ENCODE measurements at places on chromosomes 4 and X.

- DNase-seq = no peak
These were observed 1.2 kb downstream of the BCOR start for GRCh38 chrX:40096395-40097091.

DNA sequence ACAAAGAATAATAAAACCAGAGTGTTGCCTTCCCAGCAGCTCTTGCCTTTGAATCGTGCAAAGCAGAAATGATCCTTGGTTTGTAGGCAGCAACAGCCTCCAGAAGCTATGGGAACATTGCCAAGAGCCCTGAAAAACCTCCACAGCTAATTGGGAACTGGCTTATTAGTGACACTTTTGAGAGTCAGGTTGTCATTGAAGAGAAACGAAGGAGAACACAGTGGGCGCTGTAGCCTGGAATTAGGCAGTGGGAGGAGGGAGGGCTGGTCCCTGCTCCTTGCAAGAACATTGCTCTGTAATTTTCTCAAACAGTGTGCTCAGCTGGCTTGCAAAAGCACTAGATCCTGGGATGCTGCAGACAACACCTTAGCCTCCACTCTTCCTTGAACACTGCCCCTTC is 331.5 kb upstream of the EMCN start:
- DNase-seq = no peak

DNA sequence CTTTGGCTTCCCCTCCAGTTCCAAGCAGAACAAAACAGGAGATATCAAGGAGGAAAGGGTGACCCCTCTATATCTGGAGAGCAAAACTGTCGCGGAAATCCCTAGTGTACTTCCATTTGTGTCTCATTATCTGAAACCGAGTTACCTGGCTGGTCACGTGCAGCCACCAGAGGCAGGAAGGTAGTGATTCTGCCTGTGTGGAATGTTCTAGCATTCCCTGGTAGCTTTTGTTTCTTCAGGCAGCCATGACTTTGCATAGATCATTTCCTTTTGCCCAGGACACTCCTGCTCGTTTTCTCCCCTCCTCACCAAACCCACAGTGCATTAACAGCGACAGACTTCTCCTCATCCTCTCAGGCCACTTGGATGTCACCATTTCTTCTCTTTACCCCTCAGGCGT is 107.9 kb downstream of the PTTG2 start:
- DNase-seq = no peak

DNA sequence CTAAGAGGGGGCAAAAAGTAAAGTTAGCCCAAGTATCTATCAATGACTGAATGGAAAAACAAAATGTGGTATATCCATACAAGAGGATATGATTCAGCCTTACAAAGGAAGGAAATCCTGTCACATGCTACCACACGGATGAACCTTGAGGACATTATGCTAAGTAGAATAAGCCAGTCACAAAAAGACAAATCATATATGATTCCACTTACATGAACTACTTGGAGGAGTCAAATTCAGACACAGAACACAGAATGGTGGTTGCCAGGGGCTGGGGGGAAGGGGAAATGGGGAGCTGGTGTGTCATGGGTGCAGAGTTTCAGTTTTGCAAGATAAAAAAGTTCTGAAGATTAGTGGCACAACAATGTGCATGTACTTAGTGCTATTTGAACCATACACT is 101.8 kb downstream of the SH3KBP1 start:
- DNase-seq = peak; percentile 26

DNA sequence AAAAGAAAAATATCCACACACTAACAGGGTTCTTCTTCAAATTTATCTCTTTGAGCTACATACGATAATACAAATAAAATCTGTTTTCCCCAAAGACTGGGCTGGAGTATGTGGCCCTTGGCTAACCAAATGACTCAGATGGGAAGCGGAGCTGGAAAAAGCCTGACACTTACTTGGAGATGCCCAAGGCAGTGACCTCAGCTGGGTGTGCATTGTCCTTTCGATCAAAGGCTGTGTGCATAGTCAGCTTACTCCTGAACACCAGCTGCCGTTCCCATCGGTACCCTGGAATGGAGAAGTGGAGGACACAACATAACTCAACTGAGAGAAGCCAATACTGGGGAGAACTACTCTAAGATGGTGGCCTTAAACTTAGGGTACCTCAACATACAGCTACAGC is 95.1 kb downstream of the CDS1 start:
- DNase-seq = no peak

GRCh38 chr4:7358100-7358735 is 76.5 kb downstream of the PSAPL1 start:
- no peak for DNase-seq

Data from activated CD4-positive, CD25-positive, alpha-beta regulatory T cell treated with anti-CD3 and anti-CD28 coated beads, Interleukin-2, amount 50 U/mL, for 16 hours (primary cell).